Daoy (cell line): ENCODE measurements at places on chromosomes 5 and 9. TPM values are rescaled to one million over a fixed set of nuclear protein-coding genes. Genes with fewer than 3 reads are reported as not detected.

DNA sequence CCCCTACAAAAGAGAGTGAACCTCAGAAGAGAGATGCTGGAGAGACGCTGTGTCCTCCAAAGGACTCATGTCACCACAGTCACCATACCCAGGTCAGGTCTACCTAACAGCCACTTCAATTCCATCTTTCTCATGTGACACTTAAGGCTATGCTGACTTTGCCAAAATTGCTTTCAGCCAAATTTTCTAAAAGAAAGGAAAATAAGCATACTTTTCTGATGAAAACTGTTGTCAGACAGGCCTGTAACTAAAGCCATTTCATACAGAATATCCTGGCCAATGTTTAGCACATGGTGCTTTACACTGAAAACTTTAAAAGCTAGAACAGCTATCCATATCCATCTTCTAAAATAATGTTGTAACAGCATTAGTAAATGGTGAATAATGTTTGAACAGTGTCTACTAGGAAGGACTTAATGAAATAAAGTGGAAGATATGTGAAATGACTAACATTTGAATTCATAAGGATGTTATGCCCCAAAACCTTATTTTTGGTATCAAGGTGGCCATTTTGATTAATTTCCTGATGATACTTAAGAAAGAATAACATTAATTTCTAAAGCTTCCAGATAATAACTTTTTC is 97.2 kb downstream of the NFIB start:
- no peak for DNase-seq

GRCh38 chr9:14099737-14100136 is 214.2 kb downstream of the NFIB start:
- no peak for DNase-seq

ALDH1A1 gene
- not detected in 2 replicates for total RNA-seq

GALNT12 gene
- 5.3 TPM in 2 replicates for total RNA-seq

DNA sequence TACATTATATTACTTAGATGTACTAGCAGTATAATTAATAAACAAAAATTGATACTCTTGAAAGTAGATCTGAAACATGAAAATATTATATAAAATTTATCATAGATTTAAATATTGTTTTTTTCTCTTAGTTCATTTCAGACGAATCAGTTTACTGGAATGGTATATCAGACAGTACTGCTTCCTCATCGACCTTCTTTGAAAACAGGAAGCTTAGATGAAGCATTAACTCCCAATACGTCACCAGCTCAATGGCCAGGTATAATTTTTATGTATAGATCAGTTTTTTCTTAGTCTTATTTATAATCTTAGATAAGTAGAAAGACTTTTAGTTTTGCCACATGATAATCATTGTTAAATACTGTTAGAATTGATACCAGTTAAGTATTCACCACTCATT is 106.3 kb downstream of the DMXL1 start:
- no peak for DNase-seq

- peak; percentile 40 for DNase-seq
These were observed 12.0 kb upstream of the C9 start for GRCh38 chr5:39376293-39376714.

- DNase-seq, result no peak
These were observed 197.4 kb downstream of the CSNK1G3 start for GRCh38 chr5:123709422-123709821.

GRCh38 chr9:36632892-36633291 is 60.2 kb downstream of the MELK start:
- DNase-seq, result peak; percentile 8

CAMK2A gene
- 0.23 TPM in 1 of 2 replicates, not detected in the other for total RNA-seq

DNA sequence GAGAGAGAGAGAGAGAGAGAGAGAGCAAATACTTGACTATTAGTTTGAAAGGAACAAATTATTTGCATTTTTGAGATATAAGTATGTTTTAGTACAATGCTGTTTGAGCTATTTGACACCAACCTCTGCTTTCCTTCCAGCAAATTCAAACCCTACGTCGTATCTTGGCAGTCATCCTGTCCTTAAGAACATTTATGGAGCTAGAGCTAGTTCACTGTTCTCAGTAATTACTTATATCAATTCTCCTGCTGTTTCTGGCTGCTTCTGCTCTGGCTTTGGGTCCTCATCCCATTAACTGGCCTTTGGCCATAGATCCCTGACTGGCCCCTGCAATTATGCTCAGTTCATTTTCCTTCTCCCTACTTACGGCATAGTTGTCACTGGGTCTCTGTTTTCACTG is 19.9 kb upstream of the ERAP2 start:
- no peak for DNase-seq

ASS1 gene
- 84.5 and 86.7 TPM in 2 replicates for total RNA-seq

RLN2 gene
- total RNA-seq, result not detected in 2 replicates

TMC1 gene
- not detected in 2 replicates for total RNA-seq

DNA sequence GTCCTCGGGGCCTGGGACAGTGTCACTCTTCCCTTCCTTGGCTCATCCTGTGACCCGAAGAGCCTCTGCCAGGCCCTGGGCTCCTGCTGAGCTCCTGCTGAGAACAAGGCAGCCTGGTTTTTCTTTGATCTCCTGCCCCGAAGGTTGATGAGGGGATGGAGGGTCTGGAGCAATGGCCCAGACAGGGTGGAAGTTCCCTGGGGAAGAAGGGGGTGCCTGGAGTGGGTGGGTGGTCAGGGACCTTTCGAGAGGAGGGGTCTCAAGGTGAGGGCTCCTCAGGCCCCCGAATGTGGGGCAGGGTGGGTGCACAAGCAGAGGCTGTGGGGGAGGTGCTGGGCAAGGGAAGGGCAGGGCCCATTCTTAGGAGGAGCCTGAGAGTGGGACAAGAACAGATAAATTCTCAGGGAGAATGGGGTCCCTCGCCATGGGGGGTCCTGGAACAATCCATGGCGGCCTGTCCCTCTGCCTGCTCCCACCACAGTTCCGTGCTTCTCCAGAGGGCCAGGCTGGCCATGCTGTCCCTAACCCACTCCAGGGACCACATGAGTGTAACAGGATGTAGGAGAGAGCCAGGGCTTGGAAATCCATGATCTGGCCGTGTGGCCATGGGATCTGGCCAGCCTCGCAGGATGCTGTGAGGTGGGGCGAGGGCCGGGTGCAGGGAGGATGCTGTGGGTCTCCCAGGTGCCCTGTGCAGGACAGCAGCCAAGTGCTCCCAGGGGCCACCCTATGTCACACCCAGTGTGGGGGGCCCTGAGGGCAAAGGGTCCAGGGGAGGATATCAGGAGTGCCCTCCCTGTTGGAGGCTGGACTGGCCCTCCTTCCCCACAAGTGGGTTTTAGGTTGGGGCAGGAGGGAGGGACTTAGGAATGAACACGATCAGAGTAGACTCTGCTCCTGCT is 128.5 kb upstream of the LPCAT1 start:
- DNase-seq, result no peak

LHX2 gene
- total RNA-seq, result 5.7 and 11.9 TPM in 2 replicates

DNA sequence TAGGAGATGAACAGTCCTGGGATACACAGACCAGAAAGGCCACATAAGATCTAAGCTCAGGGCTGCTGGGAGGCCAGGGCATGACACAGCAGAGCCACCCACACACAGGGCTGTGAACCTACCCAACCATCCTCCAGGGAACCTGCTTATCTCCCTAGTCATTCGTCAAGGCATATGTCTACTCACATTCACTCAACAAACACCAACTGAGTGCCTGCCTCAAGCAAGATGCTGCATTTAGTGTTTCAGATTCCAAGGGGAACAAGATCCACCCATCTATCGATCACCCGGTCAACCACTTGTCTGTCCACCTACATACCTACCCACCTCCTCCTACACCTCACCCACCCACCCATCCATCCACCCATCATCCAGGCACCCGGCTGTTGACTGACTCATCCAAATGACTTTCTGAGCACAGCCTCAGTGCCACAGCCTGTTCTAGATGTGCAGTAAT is 1.9 kb downstream of the DPM2 start:
- DNase-seq, result no peak

DNA sequence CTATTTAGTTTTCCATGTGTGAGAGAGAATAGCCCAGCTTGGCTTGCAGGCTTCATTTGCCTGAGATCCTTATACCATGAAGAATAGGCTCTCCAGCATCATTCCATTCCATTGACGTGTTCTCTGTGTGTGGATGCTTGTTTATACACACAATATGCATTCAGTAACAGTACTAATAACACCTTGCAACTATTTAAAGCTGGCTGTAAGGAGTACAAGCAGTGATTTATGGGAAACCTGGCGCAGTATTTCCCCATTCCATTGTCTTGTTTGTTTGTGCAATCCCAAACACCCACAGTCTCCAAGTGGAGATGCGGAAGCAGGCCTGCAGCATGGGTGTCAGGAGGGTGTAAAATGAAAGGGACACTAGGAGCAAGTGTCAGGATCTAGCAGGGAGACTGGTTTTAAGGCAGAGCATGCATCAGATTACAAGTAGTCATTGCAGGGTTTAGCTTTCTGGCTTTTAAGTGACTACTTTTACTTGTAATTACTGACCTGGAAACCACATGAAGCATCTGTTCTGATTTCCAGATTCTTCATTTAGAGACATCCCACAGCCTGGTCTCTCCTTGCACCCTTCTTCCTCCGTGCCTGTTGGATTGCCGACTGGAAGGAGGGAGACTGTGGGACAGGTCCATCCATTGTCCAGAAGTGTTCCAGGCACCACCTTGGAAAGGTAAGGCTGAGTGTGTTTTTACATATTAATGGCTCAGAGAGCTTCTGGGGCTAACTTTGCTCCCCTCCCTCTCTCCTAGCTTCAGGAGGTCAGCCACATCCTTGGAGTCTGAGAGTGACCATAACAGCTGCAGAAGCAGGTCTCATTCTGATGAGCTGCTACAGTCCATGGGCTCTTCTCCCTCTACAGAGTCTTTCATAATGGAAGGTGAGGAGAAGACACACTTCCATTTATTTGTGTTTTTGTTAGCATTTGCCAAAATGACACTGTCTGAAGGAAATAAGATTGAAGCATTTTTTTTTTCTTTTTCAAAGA is 241.6 kb downstream of the ARHGEF28 start:
- DNase-seq, result no peak

HBEGF gene
- total RNA-seq, result 68.9 and 81.9 TPM in 2 replicates

DNA sequence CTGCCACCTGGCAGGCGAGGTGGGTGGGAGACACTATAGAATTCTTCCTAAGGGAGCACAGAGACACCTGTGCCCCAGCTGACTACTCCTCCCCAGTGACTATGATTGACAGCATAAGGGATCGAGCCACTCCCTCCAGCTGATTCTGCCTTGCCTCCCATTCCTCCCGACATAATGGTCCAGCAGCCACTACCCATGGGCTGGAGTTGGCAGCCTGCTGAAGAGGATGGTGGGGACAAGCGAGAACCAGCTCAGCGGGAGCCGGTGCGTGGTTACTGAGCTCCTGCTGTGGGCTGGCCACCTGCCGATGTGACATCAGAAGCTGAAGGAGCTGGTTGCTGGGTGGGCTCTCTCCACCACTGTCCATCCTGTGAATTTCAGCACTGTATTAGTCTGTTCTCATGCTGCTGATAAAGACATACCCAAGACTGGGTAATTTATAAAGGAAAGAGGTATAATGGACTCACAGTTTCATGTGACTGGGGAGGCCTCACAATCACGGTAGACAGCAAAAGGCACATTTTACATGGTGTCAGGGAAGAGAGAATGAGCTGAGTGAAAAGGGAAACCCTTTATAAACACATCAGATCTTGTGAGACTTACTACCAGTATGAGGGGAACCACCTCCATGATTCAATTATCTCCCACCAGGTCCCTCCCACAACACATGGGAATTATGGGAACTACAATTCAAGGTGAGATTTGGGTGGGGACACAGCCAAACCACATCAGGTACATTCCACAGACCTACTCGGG is 12.1 kb upstream of the NCS1 start:
- no peak for DNase-seq

- DNase-seq, result peak; percentile 51
These were observed 194.0 kb downstream of the EFNA5 start for GRCh38 chr5:107476783-107477182.

DNA sequence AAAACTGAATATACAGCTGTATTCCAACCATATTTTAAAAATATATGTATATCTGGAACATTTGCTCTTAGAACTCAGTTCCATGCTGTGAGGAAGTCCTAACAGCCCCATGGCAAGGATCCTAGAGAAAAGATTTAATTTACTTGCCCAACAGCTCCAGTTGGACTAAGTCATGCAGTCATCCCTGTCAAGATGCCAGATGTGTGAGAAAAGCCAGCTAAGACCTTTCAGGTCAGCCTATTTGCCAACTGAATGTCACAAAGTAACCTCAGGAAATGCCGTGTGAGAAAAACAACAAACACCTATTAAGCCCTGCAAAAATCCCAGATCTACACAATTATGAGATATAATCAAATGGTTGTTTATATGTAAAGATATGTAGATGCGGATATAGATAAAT is 416.3 kb downstream of the NR2F1-AS1 start:
- DNase-seq, result peak; percentile 79

SPATA31D3 gene
- not detected in 2 replicates for total RNA-seq

DNA sequence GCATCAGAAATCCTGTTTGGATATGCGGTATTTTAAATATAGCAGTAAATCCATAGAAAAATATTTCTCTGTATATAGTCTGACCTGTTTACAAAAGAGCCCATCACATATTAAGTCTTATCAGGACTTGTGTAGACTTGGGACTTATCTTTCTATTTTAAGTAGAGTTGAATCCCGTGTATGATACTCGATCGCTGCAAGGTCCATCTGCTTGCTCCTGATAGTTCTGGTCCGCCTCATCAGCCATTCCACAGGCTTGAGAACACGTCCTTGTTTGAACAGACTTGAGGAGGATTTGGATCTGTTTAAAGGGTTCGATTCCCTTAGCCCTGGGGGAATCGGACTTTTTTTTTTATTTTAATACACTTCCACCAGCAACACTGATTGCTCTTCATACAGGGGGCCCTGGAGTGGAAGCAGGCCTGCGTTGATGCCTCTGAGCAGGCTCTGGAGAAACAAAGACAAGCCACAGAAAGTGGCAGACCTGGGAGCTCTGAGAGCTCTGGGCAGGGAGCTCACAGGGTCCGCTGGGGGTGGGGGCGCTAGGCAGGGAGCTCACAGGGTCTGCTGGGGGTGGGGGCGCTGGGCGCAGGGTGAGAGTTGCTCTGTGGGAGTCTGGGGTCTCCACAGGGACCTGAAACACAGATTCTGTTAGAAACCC is 112.2 kb downstream of the MVB12B start:
- no peak for DNase-seq

- DNase-seq, result no peak
These were observed 533.3 kb downstream of the ACTL7B start for GRCh38 chr9:108322326-108323098.

GRCh38 chr5:145521066-145521465 is 314.1 kb downstream of the PRELID2 start:
- DNase-seq, result no peak

- DNase-seq, result no peak
These were observed 61.2 kb downstream of the ELL2 start for GRCh38 chr5:95900383-95900958.

GRCh38 chr5:177327539-177328522 is 16.1 kb upstream of the MXD3 start:
- peak; percentile 81 for DNase-seq

DNA sequence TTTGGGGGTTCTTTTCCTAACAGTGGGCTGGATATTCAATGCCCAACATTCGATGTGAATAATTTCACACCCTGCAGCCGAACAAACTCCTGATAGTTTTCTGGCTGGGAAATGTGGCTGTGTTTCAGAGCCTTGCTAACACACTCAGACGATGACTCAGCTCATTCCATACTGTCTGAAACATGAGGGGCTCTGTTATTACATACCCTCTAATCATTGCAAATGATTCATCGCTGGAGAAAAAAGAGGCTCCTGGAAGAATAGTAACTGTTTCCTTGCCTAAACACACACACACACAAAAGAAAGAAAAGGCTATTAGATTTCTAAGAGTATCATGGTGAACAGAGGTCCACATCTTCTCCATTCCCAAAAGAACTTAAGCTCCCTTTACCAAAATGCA is 75.8 kb downstream of the OXCT1 start:
- DNase-seq, result peak; percentile 92
